ENCODE measurements at places on chromosomes 4 and X.

- no peaks in the 10 kb centered on the region for H3K27me3 ChIP-seq
- no peak for DNase-seq
- H3K27ac ChIP-seq = no peak overlapping the region
- H3K4me1 ChIP-seq = no peaks in the 10 kb centered on the region
Observed at GRCh38 chr4:132809298-132810032, 339.6 kb upstream of the PCDH10 start.

GRCh38 chrX:151697522-151697921, 2.3 kb downstream of the PRRG3 start:
- H3K4me3 ChIP-seq = no peak overlapping the region
- no peak for DNase-seq
- no peaks in the 10 kb centered on the region for H3K4me1 ChIP-seq
- no peaks in the 10 kb centered on the region for H3K36me3 ChIP-seq
- H3K27me3 ChIP-seq = peaks cover 7% of the 10 kb centered on the region

- DNase-seq = no peak
- no peaks in the 10 kb centered on the region for H3K27me3 ChIP-seq
- no peaks in the 10 kb centered on the region for H3K4me1 ChIP-seq
- H3K36me3 ChIP-seq = no peaks in the 10 kb centered on the region
- no peak overlapping the region for H3K27ac ChIP-seq
Observed at GRCh38 chr4:66062044-66062443, 391.8 kb upstream of the EPHA5 start.

GRCh38 chrX:2859197-2859797, 30.6 kb downstream of the GYG2 start:
- no peaks in the 10 kb centered on the region for H3K27me3 ChIP-seq
- no peaks in the 10 kb centered on the region for H3K4me1 ChIP-seq
- no peak overlapping the region for H3K4me3 ChIP-seq
- H3K36me3 ChIP-seq = no peaks in the 10 kb centered on the region
- no peak for DNase-seq

- H3K36me3 ChIP-seq = no peaks in the 10 kb centered on the region
- H3K4me1 ChIP-seq = no peaks in the 10 kb centered on the region
- H3K4me3 ChIP-seq = no peak overlapping the region
- DNase-seq = no peak
- peaks cover 5% of the 10 kb centered on the region for H3K27me3 ChIP-seq
- H3K27ac ChIP-seq = no peak overlapping the region
Observed at GRCh38 chr4:78396613-78397291, 154.8 kb upstream of the ANXA3 start.

- no peaks in the 10 kb centered on the region for H3K27me3 ChIP-seq
- no peak for DNase-seq
- H3K4me1 ChIP-seq = no peaks in the 10 kb centered on the region
Observed at GRCh38 chrX:94932278-94932965, 1258.4 kb downstream of the FAM133A start.

DNA sequence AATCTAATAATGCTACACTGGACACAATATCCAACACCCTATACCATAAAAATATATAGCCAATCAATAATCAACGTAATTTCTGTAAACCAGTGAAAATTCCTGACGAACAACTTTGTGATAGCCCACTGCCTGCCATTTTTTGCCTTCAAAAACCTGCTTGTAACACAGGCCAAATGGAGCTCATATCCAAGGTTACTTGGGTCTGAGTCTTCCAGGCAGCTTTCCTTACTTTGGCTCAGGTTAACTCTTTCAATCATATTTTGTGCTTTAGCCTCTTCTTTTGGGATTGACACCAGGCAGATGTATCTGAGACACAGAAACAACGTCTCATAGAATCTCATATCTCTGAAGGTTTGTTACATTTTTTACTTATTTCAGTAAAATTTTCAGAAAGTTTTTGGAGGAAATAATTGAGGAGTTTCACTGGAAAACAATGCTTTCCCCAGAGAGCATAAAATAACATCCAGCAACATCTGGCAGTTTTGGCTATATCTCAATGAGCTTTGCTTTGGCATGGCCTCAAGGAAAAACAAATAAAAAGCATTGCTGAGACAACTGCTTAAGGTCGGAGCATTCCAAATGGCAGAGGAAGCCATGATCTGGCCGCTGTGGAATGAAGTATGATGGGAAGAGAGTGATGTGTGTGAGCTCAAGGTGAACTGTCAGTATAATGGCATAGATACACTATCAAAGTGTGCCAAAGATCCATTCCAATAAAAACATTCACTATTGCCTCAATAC, 162.9 kb upstream of the SPIN4 start:
- no peak overlapping the region for H3K27ac ChIP-seq
- H3K27me3 ChIP-seq = no peaks in the 10 kb centered on the region
- H3K4me1 ChIP-seq = no peaks in the 10 kb centered on the region
- H3K4me3 ChIP-seq = no peak overlapping the region
- DNase-seq = no peak

GRCh38 chr4:67886281-67886680, 2.5 kb upstream of the TMPRSS11D start:
- DNase-seq = no peak
- H3K4me1 ChIP-seq = no peaks in the 10 kb centered on the region
- H3K27ac ChIP-seq = no peak overlapping the region

Measured in activated T-helper 2 cell treated with anti-CD3 and anti-CD28 coated beads, Interferon-gamma antibody, Interleukin-2, Interleukin-4, amounts not matched to agents 10 μg/mL and 5 μg/mL and 100 μg/mL, durations not matched to agents 14 hours and 24 hours and 36 hours (primary cell).